Neural crest cell (in vitro differentiated cells): ENCODE measurements at places on chromosomes 16 and 17.

GRCh38 chr17:50129728-50130558, at the start of gene SAMD14:
Gene SAMD14 (minus strand): TSS chr17:50130160. CDS start chr17:50124959, 5,201 bp downstream.
- peak; percentile 53 for DNase-seq

DNA sequence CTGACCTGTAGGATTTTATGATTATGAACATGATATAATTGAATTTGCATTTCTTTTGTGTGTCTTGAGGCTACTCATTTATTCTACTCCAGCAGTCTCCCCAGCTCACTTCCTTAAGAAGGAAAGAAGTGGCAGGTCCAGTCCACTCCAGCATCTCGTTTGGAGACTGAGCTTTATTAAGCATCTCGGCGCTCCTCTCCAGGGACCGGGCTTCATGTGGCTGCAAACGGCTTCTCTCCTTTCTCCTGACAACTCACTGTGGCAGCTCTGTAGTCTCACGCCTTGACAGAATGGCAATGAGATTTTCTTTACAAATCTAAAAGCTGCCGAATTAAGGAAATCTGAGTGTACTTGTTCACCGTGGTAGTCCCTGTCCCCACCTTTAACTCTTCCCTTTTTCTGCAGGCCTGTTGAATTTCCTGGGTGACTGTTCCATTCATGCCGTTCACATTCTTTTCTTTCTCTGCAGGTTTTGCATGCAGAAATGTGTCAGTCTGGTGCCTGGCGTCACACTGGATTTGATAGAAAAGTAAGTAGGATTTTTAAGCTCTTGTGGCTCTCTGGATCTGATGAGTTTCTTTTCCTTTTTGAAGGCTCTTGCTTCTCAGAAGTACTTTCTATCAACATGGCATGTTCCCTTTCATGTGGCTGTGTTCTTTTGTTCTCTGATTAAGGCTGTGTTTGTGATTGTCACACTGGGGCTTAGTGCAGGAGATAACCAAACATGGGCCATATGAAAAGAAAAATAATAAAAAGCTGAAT, 200.5 kb upstream of the CHMP6 start:
- no peak for DNase-seq

DNA sequence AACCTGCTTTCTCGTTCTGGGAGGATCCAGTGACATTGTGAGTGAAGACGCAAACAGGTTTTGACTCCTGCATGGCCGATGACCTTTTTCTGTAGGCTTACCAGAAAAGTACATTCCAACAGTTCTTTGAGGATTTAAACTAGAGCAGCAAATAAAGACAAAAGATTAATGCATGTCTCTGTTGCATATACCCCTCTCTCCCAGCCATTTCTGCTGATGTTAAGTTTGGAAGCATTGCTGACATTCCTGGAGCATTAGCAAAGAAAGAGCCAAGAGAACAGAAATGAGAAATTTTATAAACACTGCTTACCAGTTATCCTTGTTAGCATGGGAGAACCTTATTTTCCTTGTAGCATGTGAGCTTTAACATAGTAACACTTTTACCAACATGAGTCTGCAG, 49.3 kb downstream of the SIAH1 start:
- no peak for DNase-seq

GRCh38 chr17:3905017-3905520, 11.2 kb downstream of the P2RX1 start:
- no peak for DNase-seq

DNA sequence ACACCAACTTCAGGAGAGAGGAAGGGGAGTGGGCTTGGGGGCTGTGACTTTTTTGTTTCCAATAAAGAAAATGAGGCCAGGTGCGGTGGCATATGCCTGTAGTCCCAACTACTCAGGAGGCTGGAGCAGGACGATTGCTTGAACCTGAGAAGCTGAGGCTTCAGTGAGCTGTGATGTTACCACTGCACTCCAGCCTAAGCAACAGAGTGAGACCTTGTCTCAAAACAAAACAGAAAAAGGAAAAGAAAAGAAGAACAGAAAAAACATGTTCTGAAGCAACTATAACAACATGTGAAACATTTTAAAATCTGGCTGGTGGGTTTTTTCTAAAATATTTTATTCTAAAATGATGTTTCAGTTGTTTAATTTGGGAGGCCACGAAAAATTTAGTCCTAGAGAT, 554.0 kb upstream of the ZFHX3 start:
- DNase-seq: no peak

- no peak for DNase-seq
Measured at GRCh38 chr17:62980842-62981241, 14.8 kb downstream of the TANC2 start.

GRCh38 chr17:72365857-72366414, 245.1 kb downstream of the SOX9 start:
- DNase-seq: no peak

- no peak for DNase-seq
Measured at GRCh38 chr16:30358990-30359870, 4.1 kb upstream of the CD2BP2 start.

- DNase-seq: no peak
Measured at GRCh38 chr17:60098578-60098977, 19.9 kb upstream of the HEATR6 start.
